ENCODE measurements at places on chromosomes 12 and 14.

GRCh38 chr12:25808604-25809003 lies 149.9 kb upstream of the RASSF8 start:
- no peak for DNase-seq

DNA sequence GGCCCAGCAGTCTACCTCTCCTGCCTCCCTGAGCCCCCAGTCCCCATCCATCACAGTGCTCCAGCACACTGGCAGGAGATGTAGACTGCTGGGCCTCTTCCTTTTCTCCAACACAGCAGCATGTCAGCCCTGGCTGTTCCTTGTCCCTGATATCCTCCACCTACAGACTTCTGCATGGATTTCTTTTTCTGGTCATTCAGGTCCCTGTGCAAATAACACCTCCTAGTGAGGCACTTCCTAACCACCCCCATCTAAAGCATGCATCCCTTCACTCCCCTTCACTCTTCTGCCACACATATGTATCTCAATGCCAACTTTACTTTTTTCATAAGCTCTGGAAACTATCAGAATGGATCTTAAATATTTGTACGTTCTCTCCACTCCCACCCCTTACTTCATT lies 81.5 kb downstream of the SLC24A4 start:
- DNase-seq: no peak

DNA sequence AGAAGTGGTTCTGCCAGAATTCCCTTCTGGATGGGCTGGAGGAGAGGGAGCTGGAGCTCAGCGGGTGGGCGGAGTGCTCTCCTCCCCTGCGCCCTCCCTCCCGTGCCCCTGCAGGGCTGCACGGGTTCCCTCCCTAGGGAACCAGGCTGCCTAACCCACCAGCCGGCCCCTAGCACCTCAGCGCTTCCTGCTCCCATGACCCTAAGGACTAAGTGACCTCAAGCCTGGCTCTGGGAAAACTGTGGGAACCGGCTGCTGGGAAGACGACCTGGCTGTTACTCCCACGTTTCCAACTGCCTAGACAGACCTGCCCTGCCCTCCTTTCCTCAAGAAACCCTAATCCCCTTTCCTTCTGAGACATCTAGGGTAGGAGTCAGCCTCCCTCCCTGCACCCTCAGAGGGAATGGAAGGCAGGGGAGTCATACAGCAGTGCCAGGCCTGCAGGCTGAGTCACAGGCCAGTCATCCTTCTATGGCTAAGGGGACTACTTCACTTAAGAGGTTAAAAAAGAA lies 31.5 kb downstream of the SLC6A12 start:
- no peak for DNase-seq

GRCh38 chr14:54828037-54828436 lies 74.6 kb downstream of the GCH1 start:
- no peak for DNase-seq

DNA sequence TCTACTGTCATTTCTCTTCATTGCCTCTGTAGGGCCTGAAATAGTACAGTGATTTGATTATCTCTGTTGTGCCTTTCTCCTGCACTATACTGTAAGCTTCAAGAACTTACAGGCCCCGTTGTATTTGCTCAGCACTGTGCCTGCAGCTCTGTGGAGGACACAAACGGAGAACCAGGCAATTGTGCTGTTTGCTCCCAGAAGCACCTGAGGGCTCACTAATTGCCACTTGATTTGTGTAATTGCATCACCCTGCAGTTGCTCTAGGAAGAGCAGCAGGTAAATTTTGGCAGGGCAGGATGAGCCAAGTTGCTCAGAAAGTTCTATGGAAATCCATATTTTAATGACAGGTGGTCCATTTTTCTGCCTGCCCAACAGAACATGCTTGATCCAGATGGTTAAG lies 11.6 kb upstream of the KRT82 start:
- DNase-seq: no peak

DNA sequence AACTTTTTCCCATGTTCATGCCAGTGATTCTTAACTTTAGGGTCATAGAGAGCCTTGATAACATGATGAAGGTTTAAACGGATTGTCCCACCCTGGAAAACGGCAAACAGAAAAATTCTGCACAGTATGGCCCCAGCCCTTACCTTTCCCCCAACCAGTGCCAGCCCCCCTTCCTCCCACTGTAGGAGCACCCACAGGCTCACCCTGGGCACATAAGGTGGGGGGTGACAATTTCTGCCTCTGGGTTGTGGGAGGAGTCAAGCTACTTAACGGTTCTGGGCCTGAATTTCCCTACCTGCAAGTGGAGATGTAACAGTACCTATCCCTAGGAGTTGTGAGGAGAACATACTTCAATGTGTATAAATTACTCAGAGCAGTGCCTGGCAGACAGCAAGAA lies 18.0 kb downstream of the XRCC3 start:
- no peak for DNase-seq

- no peak for DNase-seq
Measured at GRCh38 chr12:90124914-90125313, 416.3 kb upstream of the ATP2B1 start.

DNA sequence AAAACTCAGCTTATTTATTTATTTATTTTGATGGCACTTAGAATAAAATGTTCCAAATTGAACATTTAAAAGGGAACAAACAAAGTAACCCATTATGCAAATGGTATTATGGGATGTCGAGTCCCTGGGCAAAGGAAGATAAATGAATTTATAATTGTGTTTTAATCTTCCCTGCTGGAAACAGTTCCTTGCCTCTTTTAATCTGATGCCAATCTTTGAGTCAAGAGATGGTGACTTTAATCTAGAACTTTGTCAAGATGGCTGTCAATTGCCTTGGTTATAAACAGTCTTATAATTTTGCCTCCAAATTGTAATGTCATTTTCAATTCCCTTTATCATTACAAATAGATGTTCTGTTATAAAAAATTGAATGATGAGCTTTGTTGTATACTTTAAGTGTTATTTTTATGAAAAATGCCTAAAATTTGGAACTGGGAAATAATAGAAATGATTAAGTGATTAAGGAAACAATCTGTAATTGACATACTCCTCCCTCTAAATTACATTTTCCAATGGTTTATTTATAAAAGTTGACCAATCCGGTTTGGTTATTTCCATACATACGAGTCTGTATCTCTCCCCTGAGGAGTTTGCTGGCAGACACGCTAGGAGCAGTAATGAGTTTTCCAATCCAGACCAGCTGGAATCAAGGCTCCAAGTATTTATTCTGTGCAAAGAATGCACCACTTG lies 134.9 kb upstream of the FRMD6 start:
- no peak for DNase-seq

DNA sequence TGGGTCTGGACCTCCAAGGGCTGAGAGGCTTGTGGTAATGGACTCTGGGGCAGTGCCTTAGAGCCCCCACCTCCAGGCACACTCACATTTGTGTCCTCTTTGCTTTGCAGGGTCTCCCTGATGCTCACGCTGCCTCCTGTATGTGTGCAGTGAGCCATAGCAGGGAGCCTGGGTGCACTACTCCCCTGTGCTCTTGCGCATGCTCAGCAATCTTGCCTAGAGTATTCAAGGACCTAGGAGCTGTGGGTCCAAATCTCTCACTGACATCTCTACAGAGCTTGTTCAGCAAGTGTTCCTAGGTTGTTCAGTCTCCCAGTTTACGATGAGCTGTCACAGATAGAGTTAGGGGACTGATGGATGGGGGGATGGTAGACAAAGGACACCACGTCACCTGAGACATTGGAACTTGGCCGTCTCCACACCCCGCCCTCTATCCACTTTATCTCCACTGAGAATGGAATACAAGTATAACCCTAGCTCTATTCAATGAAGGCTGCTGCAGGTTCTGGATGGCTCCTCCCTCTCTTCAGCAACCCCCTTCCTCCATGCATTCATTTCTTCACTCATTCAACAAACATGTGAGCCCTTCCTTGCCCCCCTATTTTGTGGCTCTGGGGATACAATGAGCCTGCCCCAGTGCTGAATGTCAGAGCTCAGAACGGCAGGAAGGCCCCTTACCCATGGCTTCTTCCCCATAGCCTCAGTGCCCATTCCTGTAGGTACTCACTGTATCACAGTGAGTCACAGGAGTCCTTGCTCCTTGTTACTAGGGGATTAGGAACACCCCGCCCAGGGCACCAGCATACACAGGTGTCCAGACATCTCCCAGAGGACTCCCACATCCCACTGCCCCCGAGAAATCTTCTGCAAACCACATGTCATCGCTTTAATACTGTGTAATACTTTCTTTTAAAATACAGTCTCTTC lies 31.2 kb downstream of the FIGNL2 start:
- DNase-seq: no peak

- no peak for DNase-seq
Measured at GRCh38 chr14:82536566-82536965, 1002.9 kb upstream of the SEL1L start.

GRCh38 chr12:64007853-64008252 lies 163.4 kb downstream of the SRGAP1 start:
- DNase-seq: no peak

DNA sequence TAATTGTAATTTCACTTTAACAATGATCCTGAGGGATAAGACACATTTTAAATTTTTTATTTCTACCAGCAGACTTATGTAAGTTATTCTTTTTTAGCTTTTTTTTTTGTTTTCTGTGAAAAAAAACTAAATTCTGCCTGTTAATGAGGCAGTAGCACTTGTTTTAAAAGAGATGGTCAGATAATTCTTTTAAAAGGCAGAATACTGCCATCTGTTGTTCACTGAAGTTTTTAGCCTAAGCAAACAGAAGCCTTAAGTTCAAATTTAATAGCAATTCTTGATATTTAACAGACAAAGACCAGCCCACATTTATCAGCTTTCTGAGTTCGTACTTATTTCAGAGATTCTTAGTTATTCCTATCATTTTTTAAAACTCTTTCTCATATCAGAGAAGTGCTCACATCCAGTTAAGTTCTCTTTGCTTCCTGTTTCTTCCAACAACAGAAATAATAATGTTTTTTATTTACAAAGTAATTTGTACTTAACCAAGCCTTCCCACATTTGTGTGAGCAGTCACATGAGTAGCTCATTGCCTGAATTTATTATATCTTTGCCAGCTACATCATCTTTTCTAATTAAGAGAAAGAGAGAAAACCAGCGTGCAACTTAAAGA lies 93.4 kb upstream of the SLCO1C1 start:
- no peak for DNase-seq

GRCh38 chr12:110134691-110135411 lies 10.7 kb downstream of the IFT81 start:
- DNase-seq: no peak

DNA sequence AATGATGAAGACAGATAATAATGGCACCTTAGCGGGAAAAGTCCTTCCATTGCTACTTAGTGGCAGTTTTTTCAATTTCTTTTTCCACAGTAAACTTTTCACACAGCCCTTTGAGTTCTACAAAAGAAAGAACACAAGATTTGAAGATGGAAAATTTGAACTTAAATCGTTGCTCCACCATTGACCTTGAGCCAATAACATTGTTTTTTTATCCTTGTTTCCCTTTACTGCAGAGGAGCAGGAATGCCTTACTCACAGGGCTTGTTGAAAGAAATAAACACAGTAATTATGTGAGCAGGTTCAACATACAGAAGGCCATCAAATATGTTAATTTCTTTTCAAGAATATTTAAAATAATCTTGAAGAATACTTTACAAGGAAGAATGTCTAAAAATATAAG lies 181.5 kb upstream of the KRR1 start:
- DNase-seq: no peak

GRCh38 chr12:107088912-107089311 lies 4.4 kb downstream of the CRY1 start:
- DNase-seq: no peak

DNA sequence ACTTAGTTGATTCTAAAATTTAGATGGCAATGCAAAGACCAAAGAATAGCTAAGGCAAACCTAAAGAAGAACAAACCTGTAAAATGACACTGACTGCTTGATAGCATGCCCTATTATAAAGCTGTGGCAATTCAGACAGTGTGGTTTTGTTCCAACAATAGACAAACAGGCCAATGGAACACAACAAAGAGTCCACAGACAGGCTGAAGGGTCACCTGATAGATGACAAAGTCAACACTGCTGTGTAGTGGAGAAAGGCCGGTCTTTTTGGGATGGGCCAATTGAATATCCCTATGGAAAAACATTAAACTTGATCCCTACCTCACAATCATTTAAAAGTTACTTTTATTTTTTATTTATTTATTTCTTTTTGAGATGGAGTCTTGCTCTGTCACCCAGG lies 33.8 kb upstream of the SLC25A3 start:
- no peak for DNase-seq

DNA sequence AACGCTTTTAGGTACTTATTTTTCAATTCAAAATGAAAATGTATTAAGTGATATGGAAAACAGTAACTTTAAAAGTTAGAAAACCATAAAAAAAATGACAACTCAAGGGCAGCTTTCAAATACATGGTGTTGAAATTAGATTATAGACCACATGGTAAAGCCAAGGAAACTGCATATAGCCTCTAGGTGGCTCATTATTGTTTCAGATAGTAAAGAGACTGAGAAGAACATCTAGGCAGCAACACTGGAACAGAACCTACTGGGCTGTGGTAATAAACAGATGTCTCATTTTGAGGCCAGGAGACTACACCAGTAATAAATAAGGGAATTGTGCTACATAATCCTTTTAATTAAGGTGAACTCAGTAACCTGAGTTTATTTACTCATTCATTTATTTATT lies 13.0 kb downstream of the FBXO33 start:
- DNase-seq: no peak

DNA sequence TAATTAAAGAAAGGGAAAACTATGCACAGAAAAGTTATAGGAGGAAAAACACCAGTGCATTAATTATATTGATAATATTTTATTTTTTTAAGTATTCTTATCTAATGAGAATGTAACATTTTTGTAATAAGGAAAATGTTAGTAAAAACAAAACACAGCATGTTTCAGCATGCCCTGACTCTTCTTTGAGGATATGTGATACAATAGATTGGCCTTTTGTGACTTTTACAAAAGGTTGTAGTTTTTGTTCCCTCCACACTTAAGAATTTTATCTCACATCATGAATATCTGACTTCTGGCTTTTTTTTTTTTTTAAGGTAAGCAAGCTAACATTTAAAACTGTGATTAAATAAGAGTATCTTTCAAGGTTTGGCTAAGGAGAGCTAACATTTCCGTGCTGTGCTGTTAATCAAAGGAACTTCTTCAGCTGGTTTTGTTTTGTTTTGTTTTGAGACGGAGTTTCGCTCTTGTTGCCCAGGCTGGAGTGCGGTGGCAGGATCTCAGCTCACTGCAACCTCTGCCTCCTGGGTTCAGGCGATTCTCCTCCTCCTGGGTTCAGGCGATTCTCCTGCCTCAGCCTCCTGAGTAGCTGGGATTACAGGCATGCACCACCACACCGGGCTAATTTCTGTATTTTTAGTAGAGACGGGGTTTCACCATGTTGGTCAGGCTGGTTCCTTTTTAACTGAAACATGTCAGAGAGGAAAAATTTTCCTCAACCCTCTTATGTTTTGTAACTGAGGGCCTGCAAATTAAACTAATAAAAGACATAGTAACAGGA lies 30.8 kb upstream of the RESF1 start:
- no peak for DNase-seq

- no peak for DNase-seq
Measured at GRCh38 chr12:86445356-86445755, 189.2 kb upstream of the MGAT4C start.

- DNase-seq: no peak
Measured at GRCh38 chr14:69363055-69363454, 35.0 kb downstream of the ERH start.

- no peak for DNase-seq
Measured at GRCh38 chr12:113347107-113347506, 11.3 kb upstream of the PLBD2 start.
